Stimulated activated CD4-positive, alpha-beta T cell treated with anti-CD3 and anti-CD28 coated beads, Interleukin-1b, Interleukin-23, amount 100 ng/mL, for 24 hours (primary cell): ENCODE measurements at places on chromosomes 6 and 20.

GRCh38 chr6:72739368-72739779, 117.5 kb downstream of the KCNQ5 start:
- DNase-seq = no peak

- DNase-seq = no peak
Measured at GRCh38 chr6:52788478-52788877, 15.1 kb downstream of the GSTA1 start.

- DNase-seq = no peak
Measured at GRCh38 chr20:53900380-53900999, 169.9 kb downstream of the BCAS1 start.

GRCh38 chr6:104312851-104313250, 546.9 kb downstream of the HACE1 start:
- DNase-seq = no peak

GRCh38 chr20:53580376-53581111, 13.1 kb downstream of the ZNF217 start:
- no peak for DNase-seq

DNA sequence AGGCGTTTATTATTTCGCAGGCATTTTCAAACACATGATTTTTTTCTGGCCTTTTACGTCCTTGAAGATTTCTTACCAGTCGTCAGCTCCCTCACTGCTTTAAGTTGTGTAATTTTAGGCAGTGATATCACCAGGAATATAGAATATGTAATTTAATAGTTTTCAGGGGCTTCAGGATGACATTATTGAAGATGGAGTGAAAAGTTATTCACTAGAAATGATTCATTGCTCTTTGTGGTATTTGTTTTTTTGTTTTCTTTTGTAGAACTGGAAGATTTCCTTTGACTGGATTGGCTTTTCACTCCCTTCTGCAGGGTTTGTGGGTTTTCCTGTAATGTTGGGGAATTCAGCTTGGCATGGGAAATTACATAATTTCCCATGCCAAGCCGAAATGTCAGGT, 2.0 kb downstream of the LRRC1 start:
- no peak for DNase-seq

GRCh38 chr20:53916173-53916512, 154.3 kb downstream of the BCAS1 start:
- DNase-seq = no peak

DNA sequence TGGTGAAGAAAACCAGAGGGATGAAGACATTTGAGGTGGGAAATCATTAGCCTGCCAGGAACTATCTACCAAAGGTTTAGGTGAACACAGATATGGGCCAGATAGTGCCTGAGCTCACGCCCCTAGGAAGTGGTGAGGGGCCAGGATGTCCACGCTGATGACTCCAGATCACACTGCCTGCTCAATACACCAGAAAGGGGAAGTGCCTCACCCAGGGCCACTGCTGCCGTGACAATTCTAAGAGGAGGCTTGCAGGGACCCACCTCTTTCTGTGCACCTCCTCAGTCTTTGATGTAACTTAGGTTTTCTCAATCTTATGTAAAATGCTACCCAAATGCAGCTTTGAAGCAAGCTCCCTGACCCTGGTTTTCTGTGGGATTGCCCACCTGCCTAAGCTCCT, 5.4 kb upstream of the RAB44 start:
- no peak for DNase-seq

- no peak for DNase-seq
Measured at GRCh38 chr20:47269309-47270165, 87.0 kb downstream of the ZMYND8 start.

DNA sequence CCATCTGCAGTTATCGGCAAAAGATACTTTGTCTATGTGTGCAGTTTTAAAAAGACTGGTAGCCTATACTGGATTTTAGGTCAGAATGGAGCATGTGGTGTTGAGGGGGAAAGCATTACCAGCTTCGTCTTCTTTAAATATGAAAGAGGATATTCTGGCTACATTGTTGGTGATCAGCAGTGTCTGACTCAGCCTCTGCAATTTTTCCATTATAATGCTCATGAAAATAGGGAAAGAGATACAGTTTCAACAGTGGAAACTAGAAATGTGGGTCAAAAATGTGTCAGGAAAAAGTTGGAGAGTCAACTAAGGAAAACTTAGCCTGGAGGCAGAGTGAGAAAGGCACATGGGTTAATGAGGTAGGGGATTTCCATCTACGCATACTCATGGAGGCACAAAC, 45.2 kb downstream of the HDGFL1 start:
- no peak for DNase-seq

DNA sequence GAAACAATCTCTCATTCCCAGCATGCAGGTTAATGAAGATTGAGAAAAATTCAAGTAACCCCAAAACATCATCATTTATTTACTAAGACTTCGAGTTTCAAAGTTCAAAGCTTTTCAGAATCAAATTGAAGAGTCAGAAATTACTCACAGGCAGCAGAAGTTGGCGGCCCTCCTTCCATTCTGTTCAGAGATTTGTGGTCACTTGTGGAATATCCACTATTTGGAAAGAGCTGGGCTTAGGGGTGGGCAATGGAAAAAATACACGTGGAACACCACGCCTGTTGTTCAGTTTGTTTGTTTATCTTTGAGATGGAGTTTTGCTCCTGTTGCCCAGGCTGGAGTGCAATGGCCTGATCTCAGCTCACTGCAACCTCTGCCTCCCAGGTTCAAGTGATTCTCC, 108.6 kb upstream of the NAA20 start:
- no peak for DNase-seq

DNA sequence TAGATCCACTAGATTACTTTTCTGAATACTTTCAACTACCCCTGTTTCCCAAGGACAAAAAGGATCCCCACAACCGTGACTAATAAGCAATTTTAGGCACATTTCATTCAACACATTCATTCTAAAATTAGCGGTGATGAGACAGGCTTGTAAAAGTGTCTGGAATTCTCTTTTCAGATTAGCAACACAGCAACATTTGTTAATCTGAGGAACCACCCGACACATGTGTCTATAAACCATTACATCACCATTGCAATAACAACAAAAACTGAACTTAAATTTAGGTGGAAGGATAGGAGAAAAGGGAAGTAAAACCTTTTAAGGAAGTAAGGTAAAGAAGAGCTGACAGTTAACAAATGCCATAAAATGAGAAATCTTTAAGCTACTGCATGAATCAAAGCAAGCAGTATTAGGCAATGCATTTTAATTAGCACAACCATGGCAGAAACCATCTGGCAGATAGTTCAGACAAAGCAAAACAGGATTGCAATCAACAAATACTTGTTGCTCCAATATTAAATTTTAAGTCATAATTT, 49.1 kb downstream of the MAP3K7 start:
- no peak for DNase-seq

DNA sequence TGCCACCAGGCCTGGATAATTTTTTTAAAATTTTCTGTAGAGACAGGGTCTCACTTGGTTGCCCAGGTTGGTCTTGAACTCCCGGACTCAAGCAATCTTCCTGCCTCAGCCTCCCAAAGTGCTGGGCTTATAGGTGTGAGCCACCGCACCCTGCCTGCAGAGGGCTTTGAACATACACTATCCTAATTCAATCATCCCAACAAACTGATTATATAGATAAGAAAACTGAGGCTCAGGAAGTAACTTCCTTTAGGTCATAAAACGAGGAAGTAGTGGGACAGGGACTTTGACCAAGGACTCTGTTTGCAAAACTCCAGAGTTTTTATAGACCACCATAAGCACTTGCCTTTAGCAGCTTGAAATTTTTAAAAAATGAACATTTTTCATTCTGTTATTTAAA, 5.0 kb upstream of the BANF2 start:
- no peak for DNase-seq

DNA sequence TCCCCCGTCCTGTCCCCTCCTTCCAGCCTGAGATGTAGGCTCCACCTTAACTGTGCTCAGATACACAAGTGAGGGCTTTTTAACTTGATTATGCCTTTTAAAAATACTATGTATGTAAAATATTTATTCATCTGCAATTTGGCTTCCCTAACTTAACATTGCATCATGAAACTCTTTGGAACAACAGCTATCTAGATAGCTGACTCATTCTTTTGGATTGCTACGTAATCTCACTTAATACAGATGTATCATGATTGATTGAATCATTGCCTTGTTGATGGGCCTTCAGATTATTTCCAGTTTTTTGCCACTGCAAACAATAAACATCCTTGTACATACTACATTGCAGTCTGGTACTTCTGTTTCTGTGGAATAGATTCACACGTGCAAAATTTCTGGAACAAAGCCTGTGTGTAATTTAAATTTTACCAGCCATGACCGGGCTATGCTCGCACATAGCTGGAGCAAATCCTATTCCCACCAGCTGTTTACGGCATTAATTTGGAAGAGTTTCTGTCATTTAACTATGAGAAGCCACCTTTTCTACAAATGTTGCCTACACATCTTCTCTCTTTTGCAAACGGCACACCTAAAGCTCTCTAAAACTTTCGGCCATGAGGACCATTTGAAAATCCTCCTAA, 6.5 kb downstream of the PRND start:
- no peak for DNase-seq

GRCh38 chr6:82361631-82362030, 2.0 kb upstream of the TPBG start:
- no peak for DNase-seq

DNA sequence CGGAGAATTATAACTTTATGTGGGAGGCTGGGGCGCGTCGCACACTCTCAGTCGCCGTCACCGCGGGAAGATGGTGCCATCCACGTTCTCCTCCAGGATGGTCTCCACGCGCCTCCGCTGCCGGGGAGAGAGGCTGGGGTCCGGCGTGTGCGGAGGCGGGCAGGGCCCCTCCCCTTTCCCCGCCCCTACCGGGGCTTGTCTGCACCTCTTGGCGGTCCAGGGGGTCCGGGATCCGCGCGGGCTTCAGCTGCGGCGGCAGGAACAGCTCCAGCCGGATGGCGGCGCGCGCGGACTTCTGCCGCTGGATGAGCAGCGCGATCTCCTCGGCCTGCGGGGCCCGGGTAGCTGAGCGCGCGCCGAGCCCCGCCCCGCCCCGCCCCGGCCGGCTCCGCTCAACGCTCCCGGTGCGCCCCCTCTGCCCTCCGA, 807 bp downstream of the LKAAEAR1 start:
- DNase-seq = peak; percentile 47

DNA sequence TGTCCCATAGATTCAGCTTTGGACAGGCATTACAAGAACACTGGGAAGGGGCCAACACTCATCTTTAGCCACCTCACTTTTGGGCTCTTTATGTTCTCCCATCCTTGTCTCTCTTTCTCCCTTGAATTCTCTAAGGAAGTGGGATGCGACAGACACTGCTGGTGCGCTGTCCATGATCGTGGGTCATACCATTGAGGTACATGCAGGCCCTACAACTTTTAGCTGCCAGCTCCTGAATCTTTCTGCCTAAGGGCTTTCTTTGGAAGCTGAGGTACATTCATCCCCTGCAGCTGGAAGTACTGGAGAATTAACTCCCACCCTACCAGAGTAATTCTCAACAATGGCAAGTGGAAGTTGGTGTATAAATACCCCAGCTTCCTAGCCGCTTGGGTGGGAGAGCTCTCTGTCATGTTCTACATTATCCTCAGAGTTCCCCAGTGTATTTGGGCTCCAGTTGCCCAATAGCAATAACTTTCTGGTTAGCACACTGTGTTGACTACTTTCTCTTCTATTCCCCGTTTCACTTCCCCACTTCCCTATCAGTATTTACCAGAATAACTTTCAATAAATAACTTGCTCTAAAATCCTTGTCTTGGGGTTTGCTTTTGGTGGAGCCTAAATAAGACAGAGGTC, 309.4 kb upstream of the RNF24 start:
- DNase-seq = no peak

DNA sequence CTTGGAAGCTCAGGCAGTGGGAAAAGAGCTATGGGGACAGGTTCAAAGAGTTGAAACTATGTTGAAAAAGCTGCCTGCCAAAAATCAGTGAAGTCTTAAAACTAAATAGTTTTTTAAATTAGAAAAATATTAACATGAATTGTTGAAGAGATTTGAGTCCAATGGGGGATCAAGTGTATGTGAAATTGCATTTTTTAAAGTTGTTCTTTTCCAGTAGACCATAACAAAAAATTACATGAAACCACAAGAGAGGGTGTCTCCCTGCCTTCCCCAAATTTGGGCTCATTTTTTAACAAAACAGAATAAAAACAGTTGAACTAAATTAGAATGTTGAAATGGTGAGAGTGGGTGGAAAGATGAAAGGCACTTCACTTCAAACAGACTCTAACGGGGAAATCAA, 31.5 kb upstream of the COL10A1 start:
- DNase-seq = no peak

DNA sequence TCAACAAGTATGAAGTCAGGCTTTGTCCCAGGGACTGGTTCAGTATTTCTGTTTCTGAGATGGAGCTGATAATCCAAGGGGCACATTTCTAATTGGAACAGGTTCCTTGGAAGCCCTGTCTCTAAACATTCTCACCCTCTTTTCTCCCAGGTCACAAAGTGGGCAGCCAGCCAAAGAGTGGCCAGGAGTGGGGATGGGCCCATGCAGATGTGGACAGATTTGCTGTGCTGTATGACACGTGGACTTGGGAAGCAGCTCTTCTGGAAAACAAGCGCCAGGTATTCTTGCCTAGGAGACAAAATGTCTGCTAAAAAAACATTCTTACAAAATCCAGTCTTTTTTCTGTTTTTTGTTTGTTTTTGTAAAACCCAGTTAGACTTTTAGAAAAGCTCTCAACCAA, 140.2 kb downstream of the CD164 start:
- no peak for DNase-seq

- no peak for DNase-seq
Measured at GRCh38 chr6:89828988-89829471, 650 bp upstream of the CASP8AP2 start.

- DNase-seq = no peak
Measured at GRCh38 chr6:150915880-150916265, 50.4 kb downstream of the MTHFD1L start.

DNA sequence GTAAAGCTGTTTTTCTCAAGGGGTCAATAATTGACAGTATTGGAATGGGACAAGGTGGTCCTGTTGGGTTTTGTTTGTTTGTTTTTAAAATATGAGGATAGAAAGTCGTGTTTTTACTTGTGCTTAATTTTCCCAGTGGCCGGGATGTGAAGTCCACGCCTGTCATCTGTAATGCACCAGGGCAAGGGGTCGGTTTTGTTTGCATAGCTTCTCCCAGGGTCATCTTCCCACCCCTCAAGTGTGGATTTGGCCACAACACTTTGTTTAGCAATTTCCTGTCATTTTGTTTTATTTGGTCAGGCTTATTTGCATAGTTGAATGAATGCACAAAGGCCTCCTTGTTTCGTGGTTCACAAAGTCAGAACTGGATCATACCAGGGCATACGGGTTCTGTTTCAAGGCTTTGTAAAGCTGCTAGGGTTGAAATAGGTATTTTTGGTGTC, 29.8 kb downstream of the SYNJ2 start:
- DNase-seq = no peak

GRCh38 chr6:9025228-9025627, 589.9 kb upstream of the SLC35B3 start:
- DNase-seq = no peak

DNA sequence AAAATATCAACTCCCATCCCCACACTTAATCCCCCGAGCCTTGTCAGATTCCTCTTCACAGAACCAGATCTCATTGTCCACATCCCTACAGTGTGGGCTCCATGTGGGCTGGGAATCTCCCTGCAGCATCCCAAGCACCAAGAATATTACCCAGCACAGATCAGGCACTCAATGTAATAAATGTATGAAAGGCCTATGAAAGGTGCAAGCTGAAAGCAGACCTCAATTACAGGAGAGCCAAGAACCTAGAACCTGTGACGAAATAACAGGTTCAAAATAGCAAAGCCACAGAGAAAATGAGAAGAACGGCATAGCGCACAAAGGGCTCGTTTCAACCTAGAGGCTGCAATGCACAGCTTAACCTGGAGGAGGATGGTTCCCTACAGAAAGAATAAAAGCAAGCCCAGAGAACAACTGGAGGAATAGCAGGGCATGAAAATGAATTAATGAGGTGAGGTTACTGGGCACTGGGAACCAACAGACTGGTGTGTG, 3.1 kb downstream of the SLC23A2 start:
- no peak for DNase-seq
